Left forelimb (tissue), 1 donor: ENCODE measurements at places on chromosomes 7 and 10.

DNA sequence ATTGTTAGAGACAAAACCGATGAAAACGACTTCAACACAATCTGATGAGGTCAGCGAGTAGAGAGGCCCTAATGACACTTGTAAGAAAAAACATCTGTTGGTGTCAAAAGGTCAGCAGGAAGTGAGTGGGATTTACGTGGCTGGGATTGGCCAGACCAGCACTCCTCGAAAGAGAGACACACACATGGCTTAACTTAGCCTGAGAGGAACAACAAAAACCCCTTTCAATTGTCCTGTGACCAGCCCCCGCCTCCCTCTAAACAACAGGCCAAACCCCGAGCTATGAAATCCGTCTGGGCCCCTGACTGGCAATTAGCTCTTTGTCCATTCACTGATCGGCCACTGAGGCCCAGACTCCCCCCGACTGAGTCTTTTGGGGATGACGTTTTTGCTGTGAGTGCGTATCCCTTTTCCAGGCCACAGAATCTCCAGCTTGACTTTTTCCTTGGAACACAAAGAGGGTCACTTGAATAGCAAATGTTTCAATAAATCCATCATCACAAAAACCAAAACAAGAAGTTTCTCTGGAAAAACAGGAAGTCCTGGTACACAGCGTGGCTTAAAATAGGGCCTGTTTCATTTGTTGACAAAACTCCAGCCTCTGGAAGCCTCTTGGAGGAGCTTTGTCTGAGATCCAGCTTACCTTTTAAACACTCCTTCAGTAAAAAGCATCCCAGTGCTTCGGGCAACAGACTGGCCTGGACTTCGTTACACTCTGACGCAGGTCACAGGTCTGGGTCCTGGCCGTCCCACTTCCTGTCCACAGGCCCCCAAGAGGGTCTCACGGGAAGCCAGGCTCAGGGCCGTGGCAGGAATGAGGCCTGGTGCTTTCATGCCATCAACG, 103.0 kb downstream of the CTBP2 start:
- DNase-seq = peak; percentile 84

GRCh38 chr10:31320550-31321211, 1.7 kb downstream of the ZEB1 start:
- peak; percentile 78 for DNase-seq

DNA sequence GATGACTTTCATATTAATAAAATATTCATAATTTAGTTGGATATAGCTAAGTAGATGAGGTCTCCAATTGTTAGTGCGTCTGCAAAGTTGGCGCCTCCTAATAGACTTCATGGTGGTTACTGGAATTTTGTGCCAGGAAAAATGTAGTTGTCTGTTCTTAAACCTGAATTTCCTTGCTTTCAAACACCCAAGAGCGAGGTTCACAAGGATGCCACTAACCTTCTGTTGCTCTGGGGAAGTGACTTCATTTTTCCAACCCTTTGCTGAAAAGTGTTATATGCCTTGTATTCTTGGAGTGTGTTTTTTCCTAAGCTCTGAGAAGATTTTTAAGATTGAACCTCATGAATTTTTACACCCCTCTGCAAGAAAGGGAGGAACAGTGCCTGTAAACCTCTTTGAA, 98.9 kb upstream of the GLCCI1 start:
- no peak for DNase-seq

GRCh38 chr7:117776224-117776623, 97.0 kb downstream of the CTTNBP2 start:
- DNase-seq = no peak

GRCh38 chr7:45648671-45648995, 74.5 kb downstream of the ADCY1 start:
- DNase-seq = no peak

DNA sequence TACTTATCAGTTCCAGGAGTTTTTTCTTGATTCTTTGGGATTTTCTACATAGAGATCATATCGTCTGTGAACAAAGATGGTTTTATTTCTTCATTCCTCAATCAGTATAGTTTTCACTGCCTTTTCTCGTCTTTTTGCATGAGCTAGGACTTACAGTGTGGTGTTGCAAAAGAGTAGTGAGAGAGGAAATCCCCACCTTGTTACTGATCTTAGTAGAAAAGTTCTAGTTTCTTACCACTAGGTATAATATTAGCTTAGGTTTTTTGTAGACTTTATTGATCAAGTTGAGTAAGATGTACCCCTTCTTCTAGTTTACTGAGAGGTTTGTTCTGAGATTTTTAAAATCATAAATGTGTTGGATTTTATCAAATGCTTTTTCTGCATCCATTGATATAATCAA, 123.3 kb downstream of the TMEM26 start:
- no peak for DNase-seq

- no peak for DNase-seq
These were observed 1.9 kb downstream of the TMEM229A start for GRCh38 chr7:124030964-124031363.

GRCh38 chr7:30448461-30449189, 30.0 kb downstream of the NOD1 start:
- no peak for DNase-seq

GRCh38 chr10:43287056-43288007, 20.5 kb upstream of the RASGEF1A start:
- no peak for DNase-seq

DNA sequence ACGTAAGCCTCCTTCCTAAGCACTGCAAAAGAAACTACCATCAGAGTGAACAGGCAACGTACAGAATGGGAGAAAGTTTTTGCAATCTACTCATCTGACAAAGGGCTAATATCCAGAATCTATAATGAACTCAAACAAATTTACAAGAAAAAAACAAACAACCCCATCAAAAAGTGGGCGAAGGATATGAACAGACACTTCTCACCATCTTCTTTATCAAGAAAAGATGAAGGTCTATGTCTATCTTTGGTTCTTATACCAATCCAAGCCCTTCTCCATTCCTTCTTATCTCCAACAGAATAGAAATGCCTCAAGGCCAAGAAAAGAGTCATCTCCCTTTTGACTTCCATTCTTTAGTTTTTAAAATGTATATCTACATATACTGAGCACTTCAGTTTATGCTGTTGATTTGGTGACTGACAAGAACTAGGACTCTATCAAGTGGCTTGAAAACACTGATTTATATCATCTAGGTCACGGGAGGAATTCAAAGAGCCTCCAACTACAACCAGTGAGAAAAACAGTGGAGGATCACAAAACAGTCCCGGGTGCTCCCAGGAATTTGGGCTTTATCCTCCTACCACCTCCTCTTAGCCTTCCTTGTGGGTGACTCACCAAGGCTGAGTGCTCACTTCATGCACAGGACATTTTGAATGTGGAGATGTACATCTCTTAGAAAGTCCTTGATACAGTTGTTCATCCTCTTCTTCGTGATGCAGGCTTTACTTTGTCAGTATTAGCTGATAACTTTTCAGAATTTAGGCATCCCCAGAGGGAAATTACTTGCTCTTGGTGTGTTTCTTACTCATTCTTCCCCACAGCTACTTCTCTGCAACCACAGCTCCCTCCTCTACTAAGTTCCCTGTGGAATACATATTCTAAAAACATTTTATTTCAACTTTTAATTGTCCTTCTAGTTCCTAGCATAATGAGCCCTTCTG, 15.4 kb downstream of the TAS2R41 start:
- DNase-seq = no peak

- no peak for DNase-seq
These were observed 597 bp downstream of the ZNF277 start for GRCh38 chr7:112206991-112207592.
